ENCODE measurements at places on chromosomes 12 and 14.
A peak's percentile ranks its signal among the peaks of the same experiment; 100 is the strongest.

GRCh38 chr12:130240831-130241590, 78.7 kb downstream of the FZD10 start:
- no peak overlapping the region for H3K4me3 ChIP-seq
- H3K27ac ChIP-seq, result no peak overlapping the region
- DNase-seq, result no peak
- no peaks in the 10 kb centered on the region for H3K36me3 ChIP-seq

DNA sequence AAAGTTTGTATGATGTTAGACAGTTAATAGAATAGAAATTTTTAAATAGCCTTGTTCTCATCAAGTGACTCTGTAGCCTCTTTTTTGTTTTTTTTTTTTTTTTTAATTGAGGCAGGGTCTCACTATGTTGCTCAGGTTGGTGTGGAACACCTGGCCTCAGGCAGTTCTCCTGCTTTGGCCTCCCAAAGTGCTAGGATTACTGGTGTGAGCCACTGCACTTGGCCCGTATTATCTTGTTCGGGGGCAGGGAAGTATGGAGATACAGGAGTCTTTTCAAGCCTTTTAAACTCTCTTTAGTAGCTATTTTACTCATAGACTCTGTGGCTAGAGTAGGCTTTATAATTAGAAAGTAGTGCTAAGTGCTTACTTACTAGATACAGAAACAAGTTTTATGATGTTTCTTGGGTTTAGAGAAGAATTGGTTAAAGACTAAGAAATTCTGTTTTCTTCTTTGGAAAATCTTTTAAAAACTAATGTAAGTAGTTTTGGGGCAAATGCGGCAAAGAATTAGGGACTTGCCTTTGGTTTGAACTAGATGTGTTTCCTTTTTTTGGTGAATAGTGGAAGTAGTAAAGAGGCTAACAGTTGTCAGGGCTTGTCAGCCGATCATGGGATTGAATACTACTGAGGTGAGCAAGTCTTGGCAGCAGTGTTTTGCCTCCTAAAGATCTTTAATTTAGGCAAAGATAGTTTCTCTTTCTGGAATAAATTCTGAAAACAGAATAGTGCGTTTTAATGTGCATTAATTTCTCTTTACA, 31.3 kb downstream of the FBXO34 start:
- peak; percentile 22 for DNase-seq
- H3K27ac ChIP-seq, result no peak overlapping the region
- no peak overlapping the region for H3K4me3 ChIP-seq
- H3K36me3 ChIP-seq, result peaks cover 6% of the 10 kb centered on the region

- H3K4me1 ChIP-seq, result no peaks in the 10 kb centered on the region
- no peak overlapping the region for H3K4me3 ChIP-seq
- H3K27me3 ChIP-seq, result no peaks in the 10 kb centered on the region
- DNase-seq, result no peak
Measured at GRCh38 chr14:102690509-102691286, 86.6 kb upstream of the TRAF3 start.

GRCh38 chr12:64810831-64811230, 13.6 kb upstream of the TBC1D30 start:
- DNase-seq, result no peak
- H3K27ac ChIP-seq, result no peak overlapping the region
- H3K27me3 ChIP-seq, result no peaks in the 10 kb centered on the region
- H3K4me1 ChIP-seq, result no peaks in the 10 kb centered on the region
- no peak overlapping the region for H3K4me3 ChIP-seq

- DNase-seq, result no peak
- no peaks in the 10 kb centered on the region for H3K27me3 ChIP-seq
- no peak overlapping the region for H3K4me3 ChIP-seq
- H3K27ac ChIP-seq, result no peak overlapping the region
Measured at GRCh38 chr12:10135126-10135525, 5.1 kb upstream of the CLEC7A start.

DNA sequence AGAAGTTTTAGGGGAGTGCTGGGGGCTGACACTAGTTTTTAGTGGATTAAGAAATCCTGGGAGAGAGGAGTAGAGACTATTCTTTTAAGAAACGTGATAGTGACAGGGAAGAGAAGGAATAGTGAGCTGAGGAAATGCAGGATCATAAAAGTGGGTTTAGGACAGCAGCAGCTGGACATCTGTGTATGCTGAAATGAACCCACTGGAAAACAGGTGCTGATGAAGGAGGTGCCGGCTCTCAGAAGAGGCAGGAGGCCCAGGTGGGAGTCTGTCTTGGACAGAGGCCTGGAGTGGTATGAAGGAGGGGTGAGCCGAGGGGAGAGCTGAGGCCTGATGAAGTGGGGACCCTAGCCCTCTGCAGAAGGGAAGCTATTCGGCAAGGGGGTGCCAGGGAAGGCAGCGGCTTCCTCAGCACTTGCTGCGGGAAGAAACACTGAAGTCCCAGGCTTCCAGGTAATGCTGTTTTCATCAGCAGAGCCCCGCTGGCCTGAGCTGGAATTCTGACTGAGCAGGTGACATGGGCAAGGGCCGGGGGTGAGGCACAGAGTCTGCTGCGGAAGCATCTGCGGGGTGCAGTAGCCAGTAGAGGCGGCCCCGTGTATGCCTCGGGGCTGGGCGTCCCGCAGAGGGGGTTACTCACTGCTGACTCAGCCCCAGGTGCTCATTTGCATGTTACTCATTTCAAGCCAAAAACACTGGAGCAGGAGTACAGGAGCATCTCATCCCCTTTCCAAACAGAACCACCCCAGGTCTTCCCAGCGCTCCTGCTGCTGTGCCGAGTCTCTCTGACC, 89.7 kb downstream of the TMCC3 start:
- peaks cover 36% of the 10 kb centered on the region for H3K4me1 ChIP-seq
- no peak overlapping the region for H3K4me3 ChIP-seq
- H3K36me3 ChIP-seq, result no peaks in the 10 kb centered on the region
- no peak overlapping the region for H3K27ac ChIP-seq
- peak; percentile 49 for DNase-seq

GRCh38 chr14:93745603-93746273, 42.5 kb downstream of the PRIMA1 start:
- H3K4me3 ChIP-seq, result no peak overlapping the region
- H3K27me3 ChIP-seq, result no peaks in the 10 kb centered on the region
- H3K36me3 ChIP-seq, result no peaks in the 10 kb centered on the region

GRCh38 chr12:47813511-47814196, 6.0 kb downstream of the HDAC7 start:
- H3K4me1 ChIP-seq, result peaks cover 79% of the 10 kb centered on the region
- H3K27ac ChIP-seq, result peak overlapping the region; percentile 96
- peak overlapping the region; percentile 38 for H3K4me3 ChIP-seq
- no peaks in the 10 kb centered on the region for H3K27me3 ChIP-seq
- H3K36me3 ChIP-seq, result peaks cover 22% of the 10 kb centered on the region

GRCh38 chr12:107642240-107642639, 43.4 kb upstream of the PWP1 start:
- DNase-seq, result no peak
- H3K4me3 ChIP-seq, result no peak overlapping the region
- H3K27ac ChIP-seq, result no peak overlapping the region
- H3K36me3 ChIP-seq, result no peaks in the 10 kb centered on the region

GRCh38 chr12:40375076-40375475, 150.3 kb downstream of the LRRK2 start:
- H3K4me3 ChIP-seq, result no peak overlapping the region
- no peaks in the 10 kb centered on the region for H3K4me1 ChIP-seq
- H3K36me3 ChIP-seq, result no peaks in the 10 kb centered on the region
- no peaks in the 10 kb centered on the region for H3K27me3 ChIP-seq
- no peak overlapping the region for H3K27ac ChIP-seq

DNA sequence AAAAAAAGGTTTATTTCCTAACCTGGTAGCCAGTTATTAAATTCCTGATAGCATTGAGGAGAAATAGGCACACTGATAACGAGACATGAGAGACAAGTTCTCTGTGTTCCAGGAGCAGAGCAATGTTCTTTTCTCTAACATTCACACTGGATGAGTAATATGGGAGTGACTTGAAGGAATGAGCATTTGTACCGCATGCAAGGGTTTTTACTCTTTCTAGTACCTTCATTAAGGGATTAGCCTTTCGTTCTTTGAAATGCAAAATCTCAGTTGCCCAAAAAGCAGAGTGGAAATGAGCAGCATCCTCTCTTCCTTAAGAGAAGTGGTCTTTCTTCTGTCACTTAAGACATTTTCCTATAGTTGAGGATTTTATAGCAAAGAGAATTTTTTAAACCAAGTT, 54.7 kb downstream of the FGD4 start:
- no peaks in the 10 kb centered on the region for H3K4me1 ChIP-seq
- no peaks in the 10 kb centered on the region for H3K36me3 ChIP-seq
- DNase-seq, result no peak

DNA sequence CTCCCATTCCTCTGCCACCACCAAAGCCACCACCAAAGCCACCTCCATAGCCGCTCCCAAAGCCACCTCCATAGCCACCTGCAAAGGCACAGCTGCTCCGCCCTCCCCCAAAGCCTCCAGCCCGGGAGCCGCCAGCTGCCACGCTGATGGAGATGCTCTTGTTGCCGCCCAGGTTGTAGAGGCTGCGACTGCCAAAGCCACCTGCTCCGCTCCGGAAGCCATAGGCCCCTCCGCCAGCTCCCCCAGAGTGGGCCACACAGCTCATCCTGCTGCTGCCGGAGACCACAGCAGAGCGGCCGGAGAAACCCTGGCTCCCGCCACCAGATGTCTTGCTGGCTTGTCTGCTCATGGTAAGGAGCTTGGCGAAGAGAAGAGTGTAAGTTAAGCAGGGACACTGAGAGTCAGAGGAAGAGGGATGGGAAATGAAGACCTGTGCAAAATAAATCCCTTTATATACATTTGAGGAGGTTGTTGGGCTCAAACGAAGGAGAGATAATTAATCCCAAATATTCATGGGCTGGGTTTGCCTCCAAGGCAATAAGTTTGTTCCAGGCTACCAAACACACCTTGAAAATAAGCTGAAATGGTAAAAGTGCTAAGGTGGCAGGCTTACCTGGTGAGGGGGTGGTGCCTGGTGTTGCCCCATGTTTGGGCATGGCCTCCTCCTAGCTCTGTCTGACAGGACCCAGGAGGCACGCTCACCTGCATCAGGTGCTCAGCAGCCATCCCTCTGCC, at the start of gene KRT3:
Gene KRT3, minus strand, starts transcription at position 424 of the 735 bp plus-strand sequence. Its CDS starts 75 bp downstream, at position 349.
- H3K27ac ChIP-seq, result no peak within 1 kb of the TSS
- DNase-seq, result no peak
- peaks cover 6% of the 10 kb centered on the region for H3K27me3 ChIP-seq
- H3K4me3 ChIP-seq, result no peak within 1 kb of the TSS
- no peaks in the 10 kb centered on the region for H3K4me1 ChIP-seq
- H3K36me3 ChIP-seq, result no peaks in the 10 kb centered on the region

DNA sequence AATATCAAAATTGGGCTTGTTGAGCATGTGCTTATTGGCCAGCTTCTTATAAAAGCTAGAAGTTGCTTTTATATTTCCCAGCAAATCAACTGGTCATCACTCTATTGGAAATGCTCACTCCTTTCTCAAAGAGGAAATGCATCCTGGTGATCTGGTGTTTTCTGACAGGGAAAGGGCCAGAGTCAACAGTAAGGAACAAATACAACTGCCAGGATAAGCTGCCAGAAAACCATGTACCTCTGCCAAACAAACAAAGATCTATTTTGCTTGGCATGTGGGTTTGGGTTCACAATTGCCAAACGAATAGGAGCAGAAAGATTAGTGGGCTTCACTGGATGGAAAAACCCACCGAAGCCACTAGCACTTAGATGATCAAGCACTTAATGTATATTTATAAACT, 126.9 kb upstream of the PDZRN4 start:
- no peak overlapping the region for H3K4me3 ChIP-seq
- no peak overlapping the region for H3K27ac ChIP-seq
- DNase-seq, result no peak
- H3K27me3 ChIP-seq, result no peaks in the 10 kb centered on the region
- no peaks in the 10 kb centered on the region for H3K36me3 ChIP-seq

- no peak for DNase-seq
- H3K4me3 ChIP-seq, result no peak overlapping the region
- no peaks in the 10 kb centered on the region for H3K36me3 ChIP-seq
- no peaks in the 10 kb centered on the region for H3K27me3 ChIP-seq
- no peak overlapping the region for H3K27ac ChIP-seq
- no peaks in the 10 kb centered on the region for H3K4me1 ChIP-seq
Measured at GRCh38 chr12:39368096-39368495, 74.8 kb downstream of the KIF21A start.

GRCh38 chr12:58491306-58491705, 429.0 kb downstream of the LRIG3 start:
- no peaks in the 10 kb centered on the region for H3K27me3 ChIP-seq
- H3K36me3 ChIP-seq, result no peaks in the 10 kb centered on the region
- no peak overlapping the region for H3K27ac ChIP-seq

DNA sequence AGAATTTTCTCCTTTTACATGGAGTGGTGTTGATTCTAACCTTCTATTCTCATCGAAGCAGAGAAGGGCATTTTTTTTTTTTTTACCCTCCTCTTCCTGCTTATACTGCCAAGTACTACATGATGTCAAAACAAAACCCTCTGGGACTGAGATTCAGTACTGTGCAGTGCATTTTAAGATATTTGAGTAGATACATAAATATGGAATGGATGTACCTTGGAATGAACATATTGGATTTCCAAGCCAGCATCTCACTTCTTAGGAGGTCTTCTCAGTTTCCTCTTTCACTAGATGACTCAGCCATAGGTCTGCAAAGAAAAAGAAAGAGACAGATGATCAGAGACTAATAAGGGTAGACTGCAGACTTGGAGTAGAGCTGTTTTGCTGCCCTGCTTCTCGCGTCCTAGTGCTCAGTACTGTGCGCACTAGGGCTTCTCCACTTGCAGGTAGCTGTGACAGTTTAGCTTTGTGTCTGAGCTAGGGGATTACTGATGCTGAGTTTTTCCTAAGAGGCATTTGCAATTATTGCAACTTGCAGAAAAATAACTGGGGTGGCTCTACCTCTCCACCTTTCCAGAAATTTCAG, 20.4 kb downstream of the TPH2 start:
- no peaks in the 10 kb centered on the region for H3K4me1 ChIP-seq
- H3K27ac ChIP-seq, result no peak overlapping the region
- H3K27me3 ChIP-seq, result no peaks in the 10 kb centered on the region

DNA sequence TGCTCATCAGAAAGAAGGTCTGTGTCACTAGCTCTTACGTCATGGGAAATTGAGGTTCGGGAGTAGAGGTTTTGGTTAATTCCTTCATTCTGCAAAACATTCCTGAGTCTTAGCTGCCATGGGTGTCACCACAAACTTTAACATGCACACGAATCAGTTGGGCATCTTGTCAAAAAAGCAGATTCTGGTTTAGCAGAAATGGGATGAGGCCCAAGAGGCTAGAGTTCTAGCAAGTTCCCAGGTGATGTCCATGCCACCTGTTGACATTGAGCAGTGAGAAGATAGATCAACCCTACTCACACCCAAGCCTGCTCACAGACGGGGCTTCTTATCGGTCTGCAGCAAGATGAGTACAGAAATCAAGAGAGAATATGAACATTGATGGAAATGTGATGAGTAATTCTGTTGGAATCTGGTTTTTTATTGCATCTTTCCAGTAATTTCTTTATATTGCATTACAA, 11.7 kb upstream of the RIN3 start:
- no peak overlapping the region for H3K4me3 ChIP-seq
- H3K27ac ChIP-seq, result no peak overlapping the region
- DNase-seq, result no peak

DNA sequence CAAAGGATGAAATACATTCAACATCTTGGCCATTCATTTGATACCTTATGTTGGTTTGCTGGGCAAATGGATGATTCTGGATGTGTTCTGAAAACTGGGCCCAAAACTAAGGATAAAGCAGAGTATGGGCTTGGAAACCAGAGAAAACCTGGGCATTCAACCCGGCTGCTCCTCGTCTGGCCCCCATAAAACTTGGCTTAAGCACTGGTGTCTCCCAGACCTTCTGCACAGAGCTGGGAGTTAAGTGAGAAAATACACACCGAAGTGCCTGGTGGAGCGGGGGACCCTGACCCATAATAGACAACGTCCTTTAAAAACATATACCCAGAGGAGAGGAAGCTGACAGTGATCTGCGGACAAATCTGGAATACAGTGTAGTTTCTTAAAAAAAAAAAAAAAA, 112.5 kb downstream of the FOXN3 start:
- H3K4me1 ChIP-seq, result peaks cover 42% of the 10 kb centered on the region
- peak overlapping the region; percentile 99 for H3K27ac ChIP-seq
- H3K27me3 ChIP-seq, result no peaks in the 10 kb centered on the region
- H3K4me3 ChIP-seq, result no peak overlapping the region
- H3K36me3 ChIP-seq, result peaks cover 9% of the 10 kb centered on the region

All from muscle of leg (tissue), 16 donors.